Liver (tissue), 10 donors: ENCODE measurements at places on chromosomes 1 and 21. TPM values are rescaled to one million over a fixed set of nuclear protein-coding genes. Genes with fewer than 3 reads are reported as not detected.
A peak's percentile ranks its signal among the peaks of the same experiment; 100 is the strongest.

DNA sequence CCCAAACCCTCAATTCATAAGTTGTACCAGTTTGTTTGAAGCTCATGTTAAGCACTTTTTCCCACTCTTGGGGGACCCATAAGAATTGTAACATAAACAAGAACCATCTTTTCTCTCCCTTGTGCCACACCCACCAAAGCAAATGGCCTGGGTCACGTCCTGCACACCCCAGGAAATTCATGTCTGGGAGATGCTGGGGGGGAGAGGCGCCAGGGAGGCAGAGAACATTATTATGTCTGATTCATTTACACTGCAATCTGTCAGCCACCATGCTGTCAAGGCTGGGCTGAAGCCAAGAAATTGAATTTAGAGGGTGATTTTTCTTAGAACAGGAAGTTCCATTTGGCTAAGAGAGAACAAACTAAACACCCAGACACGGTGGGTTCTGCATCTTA lies 37.2 kb upstream of the IPO9 start:
- no peak for DNase-seq
- H3K27me3 ChIP-seq, result no peaks in the 10 kb centered on the region
- no peak overlapping the region for H3K4me3 ChIP-seq
- H3K36me3 ChIP-seq, result no peaks in the 10 kb centered on the region
- no peaks in the 10 kb centered on the region for H3K4me1 ChIP-seq
- peak overlapping the region; percentile 44 for H3K27ac ChIP-seq

The IPO13 gene
- 15.1 TPM for total RNA-seq

DNA sequence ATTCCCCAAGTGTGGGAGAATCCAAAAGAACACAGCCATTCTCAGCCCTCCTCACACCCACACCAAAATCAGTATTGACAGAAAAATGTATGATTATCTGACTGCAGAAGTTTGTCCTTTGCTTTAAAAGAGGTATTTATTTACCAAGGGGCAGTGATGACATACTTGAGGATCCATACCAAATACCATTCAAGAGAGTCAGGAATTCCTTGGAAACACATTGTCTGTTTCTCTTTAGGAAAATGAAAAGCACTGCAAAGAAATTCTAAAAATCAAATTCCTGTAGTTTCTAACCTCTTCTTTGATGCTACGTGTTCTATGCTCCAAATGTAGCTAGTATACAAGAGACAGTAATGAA lies 509.6 kb upstream of the CXADR start:
- H3K4me1 ChIP-seq, result no peaks in the 10 kb centered on the region
- H3K36me3 ChIP-seq, result no peaks in the 10 kb centered on the region
- DNase-seq, result no peak
- no peak overlapping the region for H3K4me3 ChIP-seq
- H3K27ac ChIP-seq, result no peak overlapping the region

GRCh38 chr1:85975912-85976371 lies 180.6 kb downstream of the COL24A1 start:
- H3K27ac ChIP-seq, result no peak overlapping the region
- H3K36me3 ChIP-seq, result no peaks in the 10 kb centered on the region
- no peak overlapping the region for H3K4me3 ChIP-seq
- no peaks in the 10 kb centered on the region for H3K27me3 ChIP-seq
- no peak for DNase-seq

The ANGPTL1 gene
- total RNA-seq, result 11.2 TPM

- H3K36me3 ChIP-seq, result no peaks in the 10 kb centered on the region
- no peak for DNase-seq
- H3K4me1 ChIP-seq, result no peaks in the 10 kb centered on the region
- peak overlapping the region; percentile 46 for H3K27ac ChIP-seq
- no peaks in the 10 kb centered on the region for H3K27me3 ChIP-seq
- no peak overlapping the region for H3K4me3 ChIP-seq
These were observed 61.6 kb downstream of the PTGS2 start for GRCh38 chr1:186618401-186619170.

- DNase-seq, result no peak
- H3K27me3 ChIP-seq, result no peaks in the 10 kb centered on the region
- peak overlapping the region; percentile 68 for H3K27ac ChIP-seq
- peaks cover 1% of the 10 kb centered on the region for H3K4me1 ChIP-seq
- no peak overlapping the region for H3K4me3 ChIP-seq
These were observed 43.7 kb downstream of the BACH1 start for GRCh38 chr21:29342363-29342957.

The CNR2 gene
- total RNA-seq, result 0.08 TPM

The PAQR6 gene
- 0.75 TPM for total RNA-seq

DNA sequence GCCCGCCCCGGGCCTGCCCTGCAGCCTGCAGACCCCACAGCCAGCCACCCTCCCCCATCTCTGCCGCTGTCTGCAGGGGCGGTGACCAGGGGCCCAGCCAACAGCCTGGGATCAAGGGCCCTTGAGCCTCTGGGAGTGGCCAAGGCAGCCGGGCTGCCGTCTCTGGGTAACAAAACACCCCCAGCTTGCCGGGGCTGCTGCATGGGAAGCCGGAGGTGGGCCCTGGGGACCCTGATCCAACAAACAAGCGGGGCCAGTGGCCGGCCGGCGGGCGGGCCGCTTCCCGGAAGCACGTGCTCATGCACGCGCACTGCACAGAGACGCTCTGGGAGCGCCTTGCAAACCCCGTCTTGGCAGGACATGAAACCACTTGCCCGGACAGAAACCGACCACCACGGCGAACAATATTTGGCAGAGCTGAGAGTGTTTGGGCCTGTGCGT lies 13.2 kb downstream of the MEGF6 start:
- no peaks in the 10 kb centered on the region for H3K27me3 ChIP-seq
- no peak overlapping the region for H3K27ac ChIP-seq
- H3K36me3 ChIP-seq, result no peaks in the 10 kb centered on the region
- no peak overlapping the region for H3K4me3 ChIP-seq
- H3K4me1 ChIP-seq, result no peaks in the 10 kb centered on the region

GRCh38 chr1:20491178-20491577 lies 5.2 kb upstream of the CAMK2N1 start:
- no peak overlapping the region for H3K27ac ChIP-seq
- no peaks in the 10 kb centered on the region for H3K27me3 ChIP-seq
- DNase-seq, result no peak
- no peaks in the 10 kb centered on the region for H3K36me3 ChIP-seq
- no peak overlapping the region for H3K4me3 ChIP-seq

GRCh38 chr1:8031176-8031785 lies 5.2 kb upstream of the ERRFI1 start:
- H3K4me3 ChIP-seq, result no peak overlapping the region
- no peak for DNase-seq
- H3K36me3 ChIP-seq, result no peaks in the 10 kb centered on the region
- H3K27ac ChIP-seq, result no peak overlapping the region
- H3K4me1 ChIP-seq, result peaks cover 2% of the 10 kb centered on the region

DNA sequence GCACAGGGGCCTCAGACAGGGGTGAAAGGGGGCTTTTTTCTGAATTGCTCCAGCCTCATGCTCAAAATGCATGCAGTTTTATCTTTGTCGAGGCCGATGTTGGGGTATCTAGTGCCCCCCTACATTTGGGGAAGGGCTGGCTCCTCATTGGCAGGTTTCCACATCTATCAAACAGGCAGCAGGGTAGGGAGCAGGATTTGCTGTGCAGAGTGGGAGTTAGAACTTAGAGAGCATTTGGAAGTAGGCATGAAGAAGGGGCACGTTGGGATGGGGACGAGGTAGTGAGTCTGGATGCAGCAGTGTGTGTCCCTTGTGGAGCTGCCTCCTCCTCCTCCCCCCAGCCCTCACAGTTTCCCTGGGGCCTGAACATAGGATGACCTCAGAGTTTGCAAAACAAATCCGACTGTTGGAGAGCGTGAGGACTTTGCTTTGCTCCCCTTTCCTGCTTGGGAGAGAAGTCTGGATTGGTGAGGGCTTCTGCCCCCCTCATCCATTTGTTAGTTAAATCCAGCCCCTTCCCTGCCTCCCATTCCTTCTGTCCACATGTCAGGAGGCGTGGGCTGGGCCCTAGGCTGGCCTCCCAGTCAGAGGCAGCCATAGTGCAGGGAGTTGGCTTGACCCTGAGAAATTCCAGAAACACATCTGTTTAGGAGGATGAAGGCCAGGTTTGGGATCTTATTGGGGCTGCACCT lies 36.9 kb upstream of the GPR37L1 start:
- H3K36me3 ChIP-seq, result no peaks in the 10 kb centered on the region
- H3K4me3 ChIP-seq, result no peak overlapping the region
- DNase-seq, result no peak
- no peaks in the 10 kb centered on the region for H3K4me1 ChIP-seq
- H3K27me3 ChIP-seq, result no peaks in the 10 kb centered on the region

GRCh38 chr1:205604825-205605505 lies 26.8 kb downstream of the ELK4 start:
- no peaks in the 10 kb centered on the region for H3K27me3 ChIP-seq
- peaks cover 10% of the 10 kb centered on the region for H3K4me1 ChIP-seq
- H3K36me3 ChIP-seq, result no peaks in the 10 kb centered on the region

The SLC9C2 gene
- not detected for total RNA-seq

The SPATA21 gene
- total RNA-seq, result not detected

The CD1B gene
- total RNA-seq, result not detected

The MX2 gene
- total RNA-seq, result 2.6 TPM

- no peaks in the 10 kb centered on the region for H3K36me3 ChIP-seq
- H3K27ac ChIP-seq, result no peak overlapping the region
- H3K27me3 ChIP-seq, result no peaks in the 10 kb centered on the region
- no peak overlapping the region for H3K4me3 ChIP-seq
- no peaks in the 10 kb centered on the region for H3K4me1 ChIP-seq
- DNase-seq, result no peak
These were observed 833.4 kb upstream of the ADGRL4 start for GRCh38 chr1:79839882-79840281.

The CELA3B gene
- total RNA-seq, result not detected

GRCh38 chr1:62728963-62729362 lies 40.8 kb upstream of the DOCK7 start:
- DNase-seq, result no peak
- peaks cover 3% of the 10 kb centered on the region for H3K4me1 ChIP-seq
- H3K27me3 ChIP-seq, result no peaks in the 10 kb centered on the region
- H3K27ac ChIP-seq, result no peak overlapping the region
- no peak overlapping the region for H3K4me3 ChIP-seq

The LHX8 gene
- total RNA-seq, result not detected

The OR2T11 gene
- not detected for total RNA-seq

DNA sequence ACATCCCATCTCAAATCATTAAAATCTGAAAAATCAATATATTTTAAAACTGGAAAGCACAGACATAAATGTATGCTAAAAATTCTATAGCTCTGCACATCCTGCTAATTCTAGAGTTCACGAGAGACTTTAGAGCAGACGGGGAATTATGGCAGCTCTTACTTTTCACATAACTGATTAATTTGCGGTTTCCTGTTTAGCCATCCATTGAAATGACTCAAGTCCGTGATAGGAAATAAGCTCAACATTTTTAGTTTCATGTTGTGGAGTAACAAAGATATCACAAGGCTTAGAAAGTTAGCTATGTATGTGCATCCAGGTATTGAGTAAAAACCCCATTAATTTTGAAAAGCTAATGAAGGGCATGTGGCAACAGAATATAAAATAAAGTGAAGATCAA lies 123.2 kb downstream of the SMYD2 start:
- H3K27me3 ChIP-seq, result peaks cover 2% of the 10 kb centered on the region
- no peaks in the 10 kb centered on the region for H3K36me3 ChIP-seq
- DNase-seq, result no peak
- no peaks in the 10 kb centered on the region for H3K4me1 ChIP-seq
- H3K27ac ChIP-seq, result no peak overlapping the region

The NVL gene
- 13.7 TPM for total RNA-seq

GRCh38 chr1:3033790-3034090 lies 12.5 kb downstream of the ACTRT2 start:
- no peak overlapping the region for H3K27ac ChIP-seq
- DNase-seq, result no peak
- H3K27me3 ChIP-seq, result peaks cover 4% of the 10 kb centered on the region
- H3K4me1 ChIP-seq, result no peaks in the 10 kb centered on the region
- H3K4me3 ChIP-seq, result no peak overlapping the region

- peaks cover 5% of the 10 kb centered on the region for H3K27me3 ChIP-seq
- DNase-seq, result no peak
- no peaks in the 10 kb centered on the region for H3K36me3 ChIP-seq
- no peak overlapping the region for H3K4me3 ChIP-seq
- peaks cover 7% of the 10 kb centered on the region for H3K4me1 ChIP-seq
These were observed 4.1 kb downstream of the RNF223 start for GRCh38 chr1:1069711-1070676.

The MAP3K7CL gene
- 2.6 TPM for total RNA-seq

DNA sequence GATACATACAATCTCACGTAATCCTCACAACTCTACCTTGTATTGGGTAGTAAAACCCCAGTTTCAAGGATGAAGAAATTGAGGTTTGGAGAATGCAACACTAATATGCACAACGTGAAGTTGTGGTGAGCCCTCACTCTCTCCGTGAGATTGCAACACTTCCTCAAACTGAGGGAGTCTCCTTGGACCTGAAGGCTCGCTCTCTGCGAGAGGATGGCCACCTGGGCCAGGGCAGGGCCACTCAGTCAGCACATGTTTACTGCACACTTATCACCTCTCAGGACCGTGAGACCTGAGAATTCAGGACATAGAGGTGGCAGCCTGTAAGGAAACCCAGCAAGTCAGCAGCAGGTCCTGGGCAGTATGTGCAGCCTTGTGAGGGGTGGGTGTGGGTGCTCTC lies 8.7 kb downstream of the SH3BP5L start:
- H3K36me3 ChIP-seq, result peaks cover 43% of the 10 kb centered on the region
- H3K4me1 ChIP-seq, result peaks cover 7% of the 10 kb centered on the region
- H3K27me3 ChIP-seq, result no peaks in the 10 kb centered on the region
- no peak overlapping the region for H3K27ac ChIP-seq
- no peak overlapping the region for H3K4me3 ChIP-seq

The KRTAP23-1 gene
- total RNA-seq, result not detected

The PADI4 gene
- total RNA-seq, result 6.1 TPM

- no peaks in the 10 kb centered on the region for H3K36me3 ChIP-seq
- H3K4me3 ChIP-seq, result no peak overlapping the region
- H3K4me1 ChIP-seq, result peaks cover 9% of the 10 kb centered on the region
- no peak overlapping the region for H3K27ac ChIP-seq
These were observed 497 bp downstream of the FCRLB start for GRCh38 chr1:161721738-161722343.

The APCS gene
- 1,740 TPM for total RNA-seq

DNA sequence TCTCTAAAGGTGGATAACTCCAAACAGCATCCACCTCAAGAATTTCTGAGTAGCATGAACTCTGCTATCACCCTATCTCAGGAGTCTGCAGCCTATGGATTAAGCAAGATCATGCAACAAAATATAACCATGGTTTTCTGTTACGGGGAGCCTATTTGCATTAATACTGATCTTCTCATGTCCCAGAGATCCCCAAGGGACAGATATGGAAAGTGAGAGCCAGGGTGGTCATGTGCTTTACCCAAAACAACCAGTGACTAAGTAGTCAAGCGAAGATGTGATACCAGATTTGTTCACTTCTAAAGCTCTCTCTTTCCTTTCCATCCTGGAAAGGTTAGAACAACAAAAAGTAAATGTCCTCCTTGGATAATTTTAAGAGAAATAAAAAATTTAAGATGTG lies 125.1 kb downstream of the PRRX1 start:
- no peak for DNase-seq
- H3K4me1 ChIP-seq, result no peaks in the 10 kb centered on the region
- no peaks in the 10 kb centered on the region for H3K27me3 ChIP-seq
- H3K27ac ChIP-seq, result no peak overlapping the region
- H3K4me3 ChIP-seq, result no peak overlapping the region

DNA sequence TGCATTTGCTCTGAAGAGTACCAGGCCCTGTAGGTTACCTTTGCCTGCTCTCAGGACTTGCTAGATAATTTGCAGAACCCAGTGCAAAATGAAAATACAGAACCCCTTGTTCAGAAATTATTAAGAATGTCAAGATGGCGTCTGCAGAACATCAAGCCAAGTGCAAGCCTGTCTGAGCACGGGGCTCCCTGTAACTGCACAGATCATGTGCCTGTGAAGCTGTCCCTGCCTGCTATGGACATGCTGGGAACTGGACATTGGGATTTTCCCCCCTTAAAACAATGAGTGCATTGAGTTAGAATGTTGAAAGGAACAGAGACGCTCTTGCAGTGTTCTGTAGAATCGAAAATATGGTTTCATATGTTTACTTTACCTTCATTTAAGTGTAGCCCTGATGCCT lies 2.9 kb downstream of the CLDN14 start:
- H3K27me3 ChIP-seq, result no peaks in the 10 kb centered on the region
- no peak for DNase-seq
- H3K4me3 ChIP-seq, result peak overlapping the region; percentile 11
